ENCODE measurements at places on chromosomes 7 and 10.

DNA sequence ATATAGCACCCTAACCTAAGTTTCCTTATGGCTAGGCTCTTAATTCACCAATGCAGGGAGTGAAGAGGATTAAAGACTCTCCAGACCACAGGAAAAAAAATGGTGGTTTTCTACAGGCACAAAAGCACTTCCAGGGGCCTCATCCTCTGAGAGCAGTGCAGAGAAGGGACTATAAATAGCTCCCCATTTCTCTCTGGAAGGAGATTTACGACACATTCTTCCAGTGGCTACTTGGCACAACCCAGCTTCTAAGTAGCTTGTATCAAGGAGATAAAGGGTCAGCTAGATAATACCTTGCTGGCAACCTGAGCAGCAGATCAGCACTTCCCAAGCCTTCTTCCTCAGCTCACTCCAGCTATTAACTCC, 73.5 kb downstream of the CRPPA start:
- DNase-seq, result no peak

GRCh38 chr7:45182856-45183710, 25.5 kb downstream of the RAMP3 start:
- no peak for DNase-seq

DNA sequence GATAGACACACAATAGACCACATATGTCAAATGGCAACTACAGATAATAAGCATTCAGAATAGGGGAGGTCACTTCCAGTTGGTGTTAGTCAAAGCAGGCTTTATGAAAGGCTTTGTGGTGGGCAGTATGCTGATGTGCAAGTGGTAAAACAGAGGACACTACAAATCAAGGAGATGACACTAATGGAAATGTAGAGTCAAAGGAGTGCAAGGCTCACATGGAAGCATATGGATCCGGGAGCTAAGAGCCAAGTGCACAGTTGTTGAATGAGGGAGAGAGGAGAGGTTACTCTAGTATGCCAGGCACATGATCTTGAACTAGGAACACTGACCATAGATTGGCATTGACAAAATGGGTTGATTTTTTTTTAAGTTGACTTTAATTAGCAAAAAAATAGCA, 62.7 kb downstream of the GRM3 start:
- no peak for DNase-seq

- DNase-seq, result no peak
These were observed 146.3 kb downstream of the TRIL start for GRCh38 chr7:28811701-28812430.

DNA sequence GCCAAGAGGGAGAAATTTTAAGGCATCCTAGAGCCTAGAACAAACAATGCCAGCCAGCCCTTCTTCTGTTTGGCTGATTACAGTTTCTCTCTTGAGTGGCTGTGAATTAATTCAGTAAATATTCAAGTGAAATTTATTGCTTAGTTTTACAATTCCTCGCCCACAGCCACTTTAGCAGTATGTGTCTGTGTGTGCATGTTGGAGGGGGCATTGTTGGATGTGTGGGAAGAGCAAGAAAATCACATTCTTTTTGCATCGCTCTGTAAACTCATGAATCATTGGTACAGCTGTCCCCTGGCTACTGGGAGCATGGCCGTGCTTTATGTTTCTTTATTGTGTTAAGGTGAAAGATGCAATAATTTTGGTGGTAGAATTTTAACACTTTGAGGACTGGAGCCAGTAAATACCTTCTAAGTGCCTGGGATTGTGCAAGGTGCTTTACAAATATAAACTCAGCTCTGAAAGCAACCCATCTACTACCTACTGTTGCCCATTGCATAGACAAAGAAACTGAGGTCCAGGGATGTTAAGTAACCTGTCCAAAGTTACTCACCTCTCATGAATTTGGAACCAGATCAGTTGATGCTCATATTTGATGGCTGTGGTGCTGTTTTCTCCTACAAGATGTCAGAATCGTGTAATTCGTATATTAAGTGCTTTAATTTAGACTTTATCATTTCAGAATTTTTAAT, 89.9 kb upstream of the BTBD16 start:
- no peak for DNase-seq

DNA sequence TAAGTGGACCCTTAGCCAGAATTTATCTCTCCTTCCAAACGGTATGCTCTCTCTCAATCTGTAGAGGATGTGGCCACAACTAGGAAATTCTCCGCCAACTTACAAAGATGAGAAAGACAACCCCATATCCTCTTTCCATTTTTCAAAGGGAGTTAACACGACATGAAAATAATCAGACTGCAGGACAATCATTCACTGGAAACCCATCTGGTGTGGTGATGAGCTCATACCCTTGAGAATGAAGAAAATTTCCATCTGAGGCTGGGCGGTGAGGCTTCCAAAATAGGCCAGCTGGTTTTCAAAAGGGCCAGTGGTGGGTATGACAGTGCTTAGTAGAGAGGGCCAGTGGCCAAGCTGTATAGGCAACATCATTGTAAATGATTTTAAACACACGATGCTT, 369.6 kb downstream of the FRMD4A start:
- DNase-seq, result no peak

DNA sequence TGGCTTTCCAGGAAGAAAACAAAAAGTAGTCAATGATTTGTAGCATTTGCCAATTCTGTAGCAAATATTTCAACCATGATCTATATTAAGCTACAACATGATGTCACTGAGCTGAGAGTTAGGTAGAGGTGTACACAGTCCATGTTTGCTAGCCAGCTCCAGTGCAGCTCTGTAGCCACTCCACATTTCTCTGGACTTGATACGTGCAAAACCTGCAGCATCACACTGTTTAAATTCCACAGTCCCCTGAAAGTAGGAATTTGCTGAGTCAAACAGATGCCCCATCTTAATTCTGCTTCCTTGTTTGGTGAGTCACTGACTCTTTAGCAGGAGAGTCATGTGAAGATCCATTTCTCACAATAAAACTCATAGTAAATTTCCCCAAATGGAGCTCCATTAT, 89.8 kb upstream of the LRRTM3 start:
- DNase-seq, result no peak

- no peak for DNase-seq
These were observed 62.6 kb downstream of the EXOC4 start for GRCh38 chr7:133315332-133316040.

DNA sequence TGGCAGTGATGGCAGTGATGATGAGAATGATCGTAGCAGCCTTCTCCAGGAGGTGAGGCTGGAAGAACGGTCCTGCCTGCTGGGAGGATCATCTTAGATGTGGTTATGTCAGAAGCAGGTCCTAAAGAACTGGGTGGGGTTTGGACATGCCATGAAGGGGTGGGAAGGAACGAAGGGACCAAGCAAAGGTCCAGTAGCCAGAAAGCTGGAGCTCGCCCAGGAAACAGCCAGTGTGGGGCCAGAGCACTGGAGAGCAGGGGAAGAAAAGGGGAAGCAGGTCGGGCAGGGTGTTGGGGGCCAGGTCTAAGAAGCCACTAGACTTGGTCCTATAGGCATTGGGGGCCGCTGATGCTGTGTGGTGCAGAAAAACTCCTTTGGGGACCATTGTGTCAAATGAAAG, 127.4 kb downstream of the RGS10 start:
- no peak for DNase-seq

- no peak for DNase-seq
These were observed 12.4 kb upstream of the PLEKHA1 start for GRCh38 chr10:122362031-122362592.

GRCh38 chr7:24049296-24049695, 234.7 kb upstream of the NPY start:
- DNase-seq, result no peak

GRCh38 chr7:90968871-90969270, 295.4 kb upstream of the FZD1 start:
- DNase-seq, result no peak

GRCh38 chr7:156792611-156793010, 100.4 kb downstream of the LMBR1 start:
- no peak for DNase-seq

DNA sequence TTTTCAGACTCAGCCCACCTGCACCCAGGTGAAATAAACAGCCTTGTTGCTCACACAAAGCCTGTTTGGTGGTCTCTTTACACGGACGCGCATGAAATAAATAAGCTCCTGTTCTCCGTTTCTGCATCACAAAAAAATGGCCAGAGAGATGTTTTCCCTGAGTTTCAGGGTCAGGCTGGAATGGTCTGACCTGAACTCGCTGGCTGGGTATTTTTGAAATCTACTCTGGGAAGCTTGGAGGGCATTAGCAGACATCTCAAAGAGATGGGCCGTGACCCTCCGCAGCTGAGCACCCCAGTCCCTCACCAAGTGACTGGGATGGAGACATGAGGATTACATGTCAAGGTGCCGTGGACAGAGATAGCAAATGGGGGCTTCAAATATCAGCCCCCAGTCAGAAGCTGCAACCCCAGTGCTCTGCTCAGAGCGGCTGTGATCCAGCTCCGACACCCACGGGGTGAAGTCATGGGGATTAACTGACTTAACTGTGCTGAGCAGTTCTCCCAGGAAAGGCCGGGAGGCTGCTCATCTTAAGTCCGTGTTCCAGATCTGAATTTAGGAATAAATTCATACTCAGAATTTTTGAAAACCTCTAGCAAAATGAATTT, 22.3 kb downstream of the CALML5 start:
- DNase-seq, result no peak

- no peak for DNase-seq
These were observed 127.7 kb downstream of the ATE1 start for GRCh38 chr10:121800146-121800545.

- DNase-seq, result no peak
These were observed 314.6 kb downstream of the TNS3 start for GRCh38 chr7:47267346-47267745.

DNA sequence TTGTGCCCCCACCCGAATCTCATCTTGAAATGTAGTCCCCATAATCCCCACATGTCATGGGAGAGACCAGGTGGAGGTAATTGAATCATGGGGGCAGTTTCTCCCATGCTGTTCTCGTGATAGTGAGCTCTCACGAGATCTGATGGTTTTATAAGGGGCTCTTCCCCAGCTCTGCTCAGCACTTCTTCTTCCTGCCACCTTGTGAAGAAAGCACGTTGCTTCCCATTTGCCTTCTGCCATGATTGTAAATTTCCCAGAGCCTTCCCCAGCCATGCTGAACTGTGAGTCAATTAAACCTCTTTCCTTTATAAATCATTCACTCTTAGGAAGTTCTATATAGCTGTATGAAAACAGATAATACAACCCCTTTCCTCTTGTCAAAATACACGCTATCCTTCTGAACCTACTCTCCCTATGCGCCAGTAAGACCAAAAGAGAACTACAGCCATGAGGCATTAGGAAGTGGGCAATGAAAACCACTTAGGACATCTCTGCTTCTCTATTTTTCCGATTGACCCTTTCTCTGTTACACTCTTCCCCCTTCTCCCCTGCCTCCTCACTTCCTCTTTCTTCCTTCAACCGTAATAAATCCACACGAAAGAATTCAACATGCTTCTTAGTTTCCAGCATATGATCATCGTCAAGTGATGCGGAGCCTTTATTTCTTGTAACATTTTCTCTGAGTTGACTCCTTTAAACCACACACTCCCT, 101.2 kb upstream of the WDR11 start:
- DNase-seq, result peak; percentile 81

DNA sequence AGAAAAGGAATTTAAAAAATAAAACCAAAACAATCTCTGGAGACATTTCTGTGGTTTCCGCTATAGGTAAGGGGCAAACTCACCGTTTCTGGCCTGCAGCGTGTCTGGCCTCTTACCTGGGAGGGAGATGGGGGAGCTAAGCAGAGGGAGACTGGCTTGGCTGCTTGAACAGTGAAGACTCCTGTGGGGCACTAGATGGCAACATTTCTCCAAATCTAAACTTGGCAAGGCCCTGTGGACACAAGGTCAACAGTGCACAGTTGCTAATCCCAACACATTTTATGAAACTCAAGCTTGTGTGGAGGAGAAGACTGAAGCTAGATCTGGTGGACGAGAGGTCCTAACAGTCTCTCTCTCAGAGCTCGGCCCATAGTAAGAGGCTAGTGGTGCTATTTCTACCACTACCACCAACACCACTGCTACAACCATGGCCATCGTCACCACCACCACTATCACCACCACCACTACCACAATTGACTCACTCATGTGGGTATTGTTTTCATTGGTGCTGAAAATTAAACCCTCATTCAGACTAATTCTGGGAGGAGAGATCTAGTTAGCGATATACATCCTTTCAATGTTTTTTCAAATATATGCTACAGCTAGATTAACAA, 28.4 kb upstream of the CDHR3 start:
- no peak for DNase-seq

GRCh38 chr7:27185854-27186667, 1.0 kb upstream of the HOXA11 start:
- DNase-seq, result no peak

GRCh38 chr7:5693529-5693928, 87.9 kb downstream of the RNF216 start:
- DNase-seq, result peak; percentile 55

DNA sequence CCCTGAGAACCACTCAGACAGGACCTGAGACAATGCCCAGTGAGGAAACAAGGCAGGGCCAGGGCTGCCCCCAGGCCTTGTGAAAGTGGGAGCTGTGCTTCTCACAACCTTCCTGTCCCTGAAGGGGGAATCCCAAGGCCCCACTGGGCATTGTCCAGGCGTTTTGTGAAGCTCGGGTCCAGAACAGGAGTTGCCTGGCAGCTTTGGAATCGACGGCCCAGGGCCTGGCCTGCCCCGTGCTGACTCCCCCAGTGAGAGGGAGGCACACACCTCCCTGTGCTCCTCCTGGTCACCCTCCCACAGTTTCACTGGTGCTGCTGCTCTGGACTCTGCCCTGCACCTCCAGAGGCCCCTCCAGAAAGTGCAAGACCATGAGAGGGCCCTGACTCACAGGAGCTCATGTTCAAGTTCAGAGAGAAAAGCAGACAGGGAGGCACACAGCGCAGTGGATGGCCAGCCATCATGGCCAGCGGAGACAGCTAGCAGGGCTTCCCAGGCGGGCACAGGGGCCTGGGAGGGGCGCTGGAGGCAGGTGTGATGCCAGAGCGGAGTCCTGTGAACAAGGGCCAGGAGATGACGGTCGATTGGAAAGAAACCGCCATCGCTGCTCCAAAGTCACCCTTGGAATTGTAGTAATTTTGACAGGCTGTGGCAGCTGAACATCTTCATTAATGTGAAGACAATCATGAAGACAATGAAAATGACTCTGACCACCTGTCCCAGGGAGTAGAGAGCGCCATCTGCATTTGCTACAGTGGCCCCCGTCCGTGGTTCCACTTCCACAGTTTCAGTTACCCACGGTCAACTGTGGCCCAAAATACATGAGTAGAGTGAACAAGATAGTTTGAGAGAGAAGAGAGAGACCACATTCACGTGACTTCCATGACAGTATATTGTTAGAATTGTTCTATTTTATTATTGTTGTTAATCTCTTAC, 103.7 kb downstream of the MKI67 start:
- DNase-seq, result no peak

- no peak for DNase-seq
These were observed 84.0 kb downstream of the SEMA3D start for GRCh38 chr7:85102813-85103350.

- DNase-seq, result no peak
These were observed 896.1 kb downstream of the CCSER2 start for GRCh38 chr10:85224366-85224940.

- DNase-seq, result no peak
These were observed 725.2 kb upstream of the CELF2 start for GRCh38 chr10:10292501-10292900.

GRCh38 chr7:153507885-153508284, 544.3 kb upstream of the DPP6 start:
- no peak for DNase-seq
